Fibroblast of mammary gland (primary cell): ENCODE measurements at places on chromosomes 5 and 9.

DNA sequence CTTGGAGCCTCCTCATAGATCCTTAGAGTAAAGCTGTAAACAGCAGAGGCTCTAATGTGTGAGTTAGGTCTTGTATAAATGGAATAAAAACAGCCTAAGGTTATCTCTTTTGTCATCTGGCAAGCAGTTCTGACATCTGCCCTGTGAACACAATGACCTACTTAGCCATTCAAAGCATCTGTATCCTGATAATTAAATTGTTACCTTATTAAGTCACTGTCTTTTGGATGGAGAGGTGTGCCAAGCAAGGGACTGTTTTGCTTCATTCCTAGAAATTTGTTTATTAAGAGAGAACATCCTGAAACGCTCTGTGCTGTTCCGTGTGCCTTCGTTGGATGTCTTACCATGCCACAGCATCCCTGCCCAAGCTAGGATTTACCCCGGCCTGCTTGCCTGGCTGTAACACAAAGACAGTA lies 1.5 kb downstream of the LSM11 start:
- no peak for DNase-seq

DNA sequence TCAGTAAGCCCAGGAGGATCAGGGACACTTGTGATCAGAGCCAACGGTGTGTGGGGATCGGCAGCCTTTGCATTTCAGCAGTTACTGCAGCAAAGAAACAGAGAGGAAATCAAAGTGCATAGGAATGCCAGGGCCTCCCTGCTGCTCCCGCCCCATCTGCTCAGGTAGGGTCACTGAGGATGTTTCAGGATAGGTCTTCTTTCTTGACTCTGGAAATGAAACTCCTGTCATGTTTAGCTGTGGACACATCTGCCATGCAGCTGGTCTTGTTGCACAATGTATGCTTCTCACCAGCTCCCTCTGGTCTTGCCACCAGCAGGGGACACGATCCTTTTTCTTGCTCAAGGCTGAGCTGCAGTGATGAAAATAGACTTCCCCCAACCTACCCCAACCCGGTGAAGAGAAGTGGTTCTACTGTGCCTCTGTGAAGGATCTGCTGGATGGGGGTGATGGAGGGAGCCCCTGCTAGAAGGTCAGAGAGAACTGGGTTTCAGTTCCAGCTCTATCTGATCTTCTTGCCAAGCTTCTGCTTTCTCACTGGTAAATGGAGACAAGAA lies 185.2 kb upstream of the KLF4 start:
- DNase-seq: peak; percentile 38

- no peak for DNase-seq
These were observed 219.3 kb downstream of the CEMIP2 start for GRCh38 chr9:71549023-71549422.

DNA sequence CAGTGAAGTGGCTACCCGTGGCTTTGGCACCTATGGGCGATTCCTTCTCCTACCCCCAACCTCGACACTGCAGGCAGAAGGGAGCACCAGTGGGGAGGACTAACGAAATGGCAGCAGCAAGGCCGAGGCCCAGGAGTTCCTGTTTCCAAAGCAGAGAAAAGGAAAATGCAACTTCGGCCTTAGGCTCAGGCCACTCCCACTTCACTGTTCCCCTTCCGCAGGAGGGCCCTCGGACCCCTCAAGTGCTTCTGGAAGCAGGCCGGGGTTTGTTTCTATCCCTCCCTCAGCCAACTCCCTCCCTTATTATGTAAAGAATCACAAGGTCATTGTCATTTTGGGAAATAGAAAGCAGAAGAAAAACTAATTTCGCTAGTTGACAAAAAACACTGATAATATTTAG lies 36.4 kb upstream of the NKX2-5 start:
- DNase-seq: no peak
